Cardiac septum (tissue), 1 donor: ENCODE measurements at places on chromosomes 5 and 9.

- DNase-seq, result peak; percentile 83
These were observed 174.5 kb upstream of the MAP1B start for GRCh38 chr5:71932655-71933338.

DNA sequence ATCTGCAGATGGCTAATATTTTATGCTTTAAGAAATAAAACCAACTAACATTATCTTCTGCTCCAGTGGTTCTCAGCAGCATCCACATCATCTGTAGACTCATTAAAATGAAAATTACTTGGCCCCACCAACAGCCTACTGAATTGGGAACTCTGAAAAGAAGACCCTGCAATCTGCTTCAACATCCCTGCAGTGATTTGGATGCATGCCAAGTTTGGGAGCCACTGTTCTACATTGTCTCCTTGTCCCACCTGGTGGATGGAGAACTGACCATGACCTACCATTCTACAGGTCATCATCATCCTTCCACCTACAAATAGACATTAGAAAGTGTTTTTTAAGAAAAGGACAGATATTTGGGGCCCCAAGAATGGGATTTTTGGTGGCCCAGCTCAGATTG lies 71.1 kb downstream of the ACER2 start:
- DNase-seq, result no peak

- no peak for DNase-seq
These were observed 97.9 kb downstream of the SV2C start for GRCh38 chr5:76180814-76181805.

- DNase-seq, result no peak
These were observed 21.4 kb upstream of the LTC4S start for GRCh38 chr5:179772351-179772750.

- DNase-seq, result no peak
These were observed 547.2 kb downstream of the LRRC70 start for GRCh38 chr5:63125862-63126261.

- DNase-seq, result no peak
These were observed 360.0 kb downstream of the BRINP1 start for GRCh38 chr9:119009249-119009648.

GRCh38 chr5:54313311-54314270 lies 3.2 kb upstream of the ARL15 start:
- DNase-seq, result no peak

DNA sequence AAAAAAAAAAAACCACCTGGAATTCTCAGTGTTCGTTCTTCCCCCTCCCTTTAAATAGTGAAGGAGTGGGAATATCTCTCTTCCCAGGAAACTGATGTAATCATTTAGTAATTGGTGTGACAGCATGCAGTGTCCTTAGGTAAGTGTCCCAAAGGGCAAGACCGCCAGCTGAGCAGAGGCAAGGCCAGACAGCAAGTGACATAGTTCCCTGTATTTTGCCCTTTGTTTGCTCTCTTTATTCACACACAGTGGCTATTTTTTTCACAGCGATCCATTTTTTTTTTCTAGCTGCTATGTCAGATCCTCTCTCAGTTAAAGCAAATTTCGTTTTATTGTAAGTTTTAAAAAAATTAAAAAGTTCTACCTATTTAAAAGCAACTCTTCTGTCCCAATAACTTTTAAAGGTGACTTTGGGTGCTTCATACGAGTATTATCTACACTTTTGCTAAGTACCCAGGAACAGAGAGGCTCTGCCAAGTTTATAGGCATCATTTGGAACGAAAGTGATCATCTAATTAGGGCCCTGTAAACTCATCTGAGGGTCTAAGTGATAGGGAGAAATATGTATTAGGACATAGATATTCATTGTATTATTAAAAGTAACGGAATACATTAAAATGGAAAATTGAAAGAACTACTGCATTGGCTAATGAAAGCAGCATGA lies 98.2 kb upstream of the ALDH1A1 start:
- no peak for DNase-seq

GRCh38 chr5:133818869-133819600 lies 149.4 kb downstream of the C5orf15 start:
- DNase-seq, result peak; percentile 71

- no peak for DNase-seq
These were observed 18.5 kb downstream of the CCDC69 start for GRCh38 chr5:151205411-151205810.

- DNase-seq, result no peak
These were observed 173.6 kb downstream of the ARL15 start for GRCh38 chr5:54136516-54137440.

- DNase-seq, result no peak
These were observed 62.7 kb upstream of the UNC5A start for GRCh38 chr5:176747670-176748072.

DNA sequence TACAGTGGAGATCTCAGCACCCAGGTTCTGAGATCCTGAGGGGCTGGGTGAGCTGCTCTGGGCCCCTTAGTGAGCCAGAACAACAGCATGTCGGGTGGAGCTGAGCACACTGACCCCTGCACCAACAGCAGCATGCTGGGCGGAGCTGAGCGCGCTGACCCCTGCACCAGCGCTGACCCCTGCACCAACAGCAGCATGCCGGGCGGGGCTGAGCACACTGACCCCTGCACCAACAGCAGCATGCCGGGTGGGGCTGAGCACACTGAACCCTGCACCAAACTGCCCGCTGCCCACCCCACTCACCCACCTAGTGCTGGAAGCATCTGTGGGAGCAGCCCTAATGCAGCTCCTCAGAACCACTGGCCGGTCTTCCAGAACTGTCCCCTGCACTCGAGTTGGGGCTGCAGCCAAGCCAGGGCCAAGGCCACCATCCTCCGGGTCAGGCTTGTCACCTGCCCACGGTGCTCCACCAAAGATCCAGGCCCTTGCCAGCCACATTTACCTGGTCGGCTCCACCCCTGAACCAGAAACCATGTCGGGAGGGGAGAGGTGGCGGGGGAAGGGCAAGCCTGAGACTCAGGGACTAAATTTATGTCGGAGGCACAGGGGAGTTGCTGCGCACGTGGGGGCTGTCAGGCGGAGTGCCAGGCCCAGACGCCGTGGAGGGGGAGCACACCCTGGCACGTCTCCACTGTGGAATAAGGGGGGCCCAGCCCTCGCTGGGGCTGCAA lies 80.3 kb downstream of the ADAMTS2 start:
- DNase-seq, result peak; percentile 70

GRCh38 chr5:140142856-140143255 lies 17.1 kb downstream of the IGIP start:
- no peak for DNase-seq

DNA sequence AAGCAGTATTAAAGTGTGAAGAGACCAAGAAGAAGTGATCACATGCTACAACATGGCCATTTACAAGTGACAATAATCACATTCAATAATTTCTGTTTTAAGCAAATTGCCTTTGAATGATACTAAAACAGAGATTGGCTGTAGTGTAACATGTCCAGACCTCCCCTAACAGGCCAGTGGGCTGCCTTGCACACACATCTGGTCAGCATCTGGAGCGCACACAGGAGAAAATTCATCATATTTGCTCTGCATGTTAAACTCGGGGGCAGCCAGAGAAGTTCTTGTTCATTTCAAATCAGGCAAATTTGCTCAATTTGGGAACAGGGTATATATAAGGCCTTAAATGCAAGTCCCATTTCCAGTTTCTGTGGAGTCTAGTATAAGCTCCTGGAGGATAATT lies 111.1 kb upstream of the FBXL7 start:
- DNase-seq, result no peak

DNA sequence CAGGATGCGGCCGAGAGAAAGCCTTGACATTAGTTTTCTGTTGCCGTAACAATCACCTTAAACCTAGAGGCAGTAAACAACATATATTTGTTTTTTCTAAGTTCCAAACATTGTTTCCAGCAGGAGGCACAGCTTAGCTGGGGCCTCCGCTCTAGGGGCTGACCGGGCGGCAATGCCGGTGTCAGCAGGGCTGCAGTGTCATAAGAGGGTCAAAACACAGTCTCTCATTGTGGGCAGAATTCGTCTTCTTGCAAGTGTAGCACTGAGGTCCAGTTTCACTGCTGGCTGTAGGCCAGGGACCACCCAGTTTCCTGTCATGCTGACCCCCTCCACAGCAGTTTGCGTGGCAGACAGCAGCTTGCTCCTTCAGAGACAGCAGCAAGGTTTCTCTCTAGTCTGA lies 186.2 kb downstream of the PJA2 start:
- peak; percentile 19 for DNase-seq

GRCh38 chr5:170751631-170752030 lies 31.9 kb upstream of the GABRP start:
- no peak for DNase-seq

- DNase-seq, result peak; percentile 74
These were observed 43.7 kb upstream of the TTC1 start for GRCh38 chr5:159965031-159965837.

DNA sequence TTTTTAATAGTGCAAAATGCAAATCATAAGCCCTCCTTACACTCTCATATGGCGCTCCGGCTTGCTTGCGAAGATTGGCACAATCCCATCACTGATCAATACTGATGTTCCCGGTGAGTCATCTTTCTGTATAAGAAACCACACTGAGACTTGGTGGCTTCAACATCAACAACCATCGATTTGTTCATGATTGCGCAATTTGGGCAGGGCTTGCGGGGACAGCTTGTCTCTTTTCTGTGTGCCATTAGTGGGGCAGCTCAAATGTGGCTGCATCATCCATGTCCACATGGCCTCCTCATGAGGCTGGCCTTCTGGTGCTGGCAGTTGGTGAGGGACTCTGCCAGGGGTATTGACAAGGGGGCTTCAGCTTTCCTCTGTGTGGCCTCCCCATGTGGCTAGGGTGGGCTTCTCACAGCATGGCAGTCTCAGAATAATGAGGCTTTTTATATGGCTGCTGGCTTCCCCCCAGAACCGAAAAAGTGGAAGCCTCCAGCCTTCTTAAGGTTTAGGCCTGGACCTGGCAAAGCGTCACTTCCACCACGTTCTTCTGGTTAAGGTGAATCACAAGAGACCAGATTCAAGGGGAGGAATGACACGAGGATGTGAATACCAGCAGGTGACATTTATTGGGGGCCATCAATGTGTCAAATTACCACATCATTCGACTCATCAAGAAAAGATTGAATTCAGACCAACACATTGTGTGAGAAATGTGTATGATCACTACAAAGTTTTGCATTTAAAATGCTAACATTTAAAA lies 79.5 kb upstream of the NFIL3 start:
- DNase-seq, result no peak

- DNase-seq, result no peak
These were observed 20.9 kb downstream of the HSD17B4 start for GRCh38 chr5:119473241-119473640.
